ENCODE measurements at places on chromosomes 5 and 9. TPM values are rescaled to one million over a fixed set of nuclear protein-coding genes. Genes with fewer than 3 reads are reported as not detected.

CCDC180 gene
- 4.0 TPM for total RNA-seq

ADAMTS19 gene
- not detected for total RNA-seq

ZNF879 gene
- 6.7 TPM for total RNA-seq

DMRT2 gene
- total RNA-seq = 0.46 TPM

DNAJC18 gene
- 11.9 TPM for total RNA-seq

DNA sequence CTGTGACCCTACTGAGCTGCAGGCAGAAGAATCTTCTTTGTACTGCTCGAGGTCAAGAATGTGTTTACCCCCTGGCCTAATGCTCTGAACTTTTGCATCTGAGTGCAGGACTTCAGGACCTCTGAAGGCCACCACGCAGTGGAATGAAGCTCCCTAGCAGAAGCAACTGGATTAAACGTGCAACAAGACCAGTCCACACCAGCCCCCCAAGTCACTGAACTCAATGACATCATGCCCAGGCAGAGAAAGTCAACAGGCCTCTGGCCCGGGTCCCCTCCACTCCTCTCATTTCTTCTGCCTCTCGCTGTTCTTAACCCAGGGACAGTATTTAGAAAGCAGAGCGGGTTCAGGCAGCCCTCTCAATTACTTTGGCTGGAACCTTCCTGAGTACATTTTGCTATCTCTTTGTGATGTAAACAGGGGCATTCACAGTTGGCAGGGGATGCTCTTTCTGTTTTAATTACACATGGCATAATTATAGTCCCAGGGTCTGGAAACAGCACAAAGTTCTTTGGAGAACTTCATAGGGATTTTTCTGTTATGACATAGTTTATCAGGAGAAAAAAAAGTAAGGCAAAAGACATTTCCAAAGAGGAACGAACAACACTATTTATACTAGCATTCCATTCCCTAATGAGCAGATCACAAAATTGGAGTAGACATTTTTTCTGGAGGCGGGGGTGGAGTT is 108.2 kb upstream of the SPATA31D4 start:
- H3K27ac ChIP-seq = peak overlapping the region; percentile 11
- H3K4me1 ChIP-seq = peaks cover 6% of the 10 kb centered on the region
- H3K4me3 ChIP-seq = no peak overlapping the region
- DNase-seq = no peak
- no peaks in the 10 kb centered on the region for H3K36me3 ChIP-seq

DNA sequence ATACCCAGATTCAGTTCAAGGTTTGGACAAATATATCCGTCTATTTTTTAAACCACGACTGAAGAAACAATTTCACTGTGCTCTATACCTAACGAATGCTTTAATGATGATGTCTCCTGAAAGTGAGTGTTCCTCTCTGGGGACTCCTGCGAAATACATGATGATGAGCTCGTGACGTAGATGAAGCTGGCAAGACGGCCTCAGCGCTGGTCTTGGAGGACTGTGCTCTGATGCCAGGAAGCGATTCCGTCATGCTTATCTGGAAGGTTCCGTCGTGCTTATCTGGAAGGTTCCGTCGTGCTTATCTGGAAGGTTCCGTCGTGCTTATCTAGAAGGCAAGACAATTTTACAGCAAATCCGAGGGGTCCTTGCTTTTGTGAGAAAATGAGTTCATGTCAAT is 250.8 kb upstream of the IRX2 start:
- H3K4me1 ChIP-seq = no peaks in the 10 kb centered on the region
- no peaks in the 10 kb centered on the region for H3K36me3 ChIP-seq
- no peak overlapping the region for H3K4me3 ChIP-seq
- H3K27ac ChIP-seq = no peak overlapping the region
- H3K27me3 ChIP-seq = no peaks in the 10 kb centered on the region

DNA sequence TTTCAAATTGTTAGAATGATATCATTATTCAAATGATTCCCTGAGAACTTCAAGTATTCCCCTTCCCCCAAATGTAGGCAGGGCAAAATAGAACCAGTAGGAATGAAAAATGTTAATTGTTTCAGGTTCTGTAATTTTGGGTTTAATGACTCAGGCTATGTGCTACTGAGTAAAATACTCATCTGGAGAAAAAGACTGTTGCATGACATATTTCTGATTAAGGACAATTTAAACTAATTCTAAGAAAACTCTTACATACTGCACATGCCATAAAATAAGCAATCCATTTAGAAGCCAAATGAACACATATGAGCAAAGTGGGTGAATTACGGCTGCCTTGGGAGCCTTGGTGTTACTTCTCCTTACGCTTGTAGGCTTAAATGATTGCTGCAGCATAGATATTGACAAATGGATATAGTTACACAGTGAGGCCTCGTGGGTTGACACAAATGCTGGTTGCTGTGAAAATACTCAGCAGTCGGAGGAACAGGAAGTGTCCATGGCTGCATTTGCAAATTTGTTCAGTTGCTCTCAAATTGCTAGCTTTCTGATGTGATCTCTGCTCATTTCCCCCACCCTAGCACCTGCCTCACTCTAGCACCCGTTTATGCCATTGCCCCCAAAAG is 174.9 kb upstream of the DMAC1 start:
- no peaks in the 10 kb centered on the region for H3K36me3 ChIP-seq
- DNase-seq = no peak
- no peak overlapping the region for H3K4me3 ChIP-seq

- H3K4me3 ChIP-seq = peak overlapping the region; percentile 41
- peaks cover 53% of the 10 kb centered on the region for H3K4me1 ChIP-seq
- DNase-seq = no peak
Measured at GRCh38 chr9:135993409-135993742, 32.2 kb upstream of the UBAC1 start.

- no peaks in the 10 kb centered on the region for H3K36me3 ChIP-seq
- H3K27me3 ChIP-seq = no peaks in the 10 kb centered on the region
- no peak overlapping the region for H3K4me3 ChIP-seq
- DNase-seq = no peak
Measured at GRCh38 chr9:6655036-6655435, 9.5 kb upstream of the GLDC start.

DNA sequence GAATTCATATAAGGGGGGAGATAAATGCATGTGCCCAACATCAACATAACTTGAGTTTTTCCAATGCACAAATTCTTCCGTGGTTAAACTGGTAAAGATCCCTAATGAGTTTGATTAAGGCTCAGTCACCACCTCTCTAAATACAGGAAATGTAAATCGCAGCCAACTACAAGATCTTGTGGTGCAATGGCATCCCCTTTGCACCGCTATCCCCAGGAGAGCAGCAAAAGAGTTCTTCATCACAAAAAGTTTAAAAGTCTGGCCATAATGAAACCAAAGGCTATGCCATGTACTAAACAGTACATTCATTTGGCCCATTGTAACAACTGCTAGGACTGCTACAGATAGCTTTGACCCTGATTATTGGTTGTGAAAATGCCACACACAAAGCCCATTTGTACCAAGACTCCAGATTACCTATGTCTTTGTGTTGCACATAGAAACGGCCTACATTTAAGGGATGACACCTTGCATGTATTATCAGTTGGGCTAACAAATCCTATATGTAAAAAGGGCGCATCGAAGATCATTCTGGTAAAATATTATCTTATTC is 44.5 kb downstream of the ZNF608 start:
- no peaks in the 10 kb centered on the region for H3K36me3 ChIP-seq
- H3K27ac ChIP-seq = no peak overlapping the region
- no peak for DNase-seq
- no peak overlapping the region for H3K4me3 ChIP-seq
- H3K4me1 ChIP-seq = peaks cover 27% of the 10 kb centered on the region
- H3K27me3 ChIP-seq = no peaks in the 10 kb centered on the region

DNA sequence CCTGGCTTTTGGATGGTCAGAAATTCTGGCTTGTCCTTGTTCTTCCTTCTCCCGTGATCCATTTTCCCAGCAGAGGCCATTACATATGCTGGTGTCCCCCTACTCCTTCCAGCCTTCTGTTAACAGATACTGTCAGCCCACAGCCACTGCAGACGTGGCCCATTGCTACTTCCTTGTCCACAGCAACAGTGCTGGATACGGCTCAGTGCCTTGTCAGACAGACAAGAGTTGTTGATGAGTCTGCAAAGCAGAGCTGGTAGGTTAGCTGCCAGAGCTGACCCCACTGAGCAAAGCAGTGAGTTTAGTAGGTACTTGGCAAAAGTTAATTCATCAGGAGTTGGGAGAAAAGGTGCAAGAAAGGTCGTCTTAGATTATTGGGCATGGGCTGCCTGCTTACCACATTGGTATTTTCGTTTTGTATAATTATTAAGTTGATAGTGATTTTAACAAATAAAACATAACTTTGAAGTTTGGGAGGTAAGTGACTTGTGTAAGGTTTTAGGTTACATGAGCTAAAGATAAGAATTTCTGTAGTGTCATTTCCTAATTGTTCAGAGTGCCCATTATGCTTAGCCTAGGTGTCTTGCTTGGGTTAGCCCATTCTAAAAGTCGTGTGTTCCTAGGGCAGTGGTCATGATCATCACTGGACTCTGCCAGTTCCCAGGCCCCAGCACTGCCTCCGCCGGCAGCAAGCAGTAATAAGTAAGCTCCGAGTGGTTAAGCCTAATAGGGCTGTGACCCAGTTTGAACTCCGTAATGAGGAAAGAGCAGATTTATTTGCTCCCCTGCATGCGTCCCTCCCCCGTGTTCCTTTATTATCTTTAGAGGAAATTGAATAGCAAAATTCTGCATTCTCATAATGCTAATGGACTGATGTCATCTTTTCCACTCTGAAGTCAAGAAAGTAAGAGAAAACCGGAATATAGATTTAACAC is 292.0 kb downstream of the FANCC start:
- peaks cover 3% of the 10 kb centered on the region for H3K36me3 ChIP-seq
- H3K27ac ChIP-seq = peak overlapping the region; percentile 55
- no peaks in the 10 kb centered on the region for H3K27me3 ChIP-seq

Measured in upper lobe of right lung (tissue), 1 donor.